ENCODE measurements at places on chromosomes 5 and 9.

DNA sequence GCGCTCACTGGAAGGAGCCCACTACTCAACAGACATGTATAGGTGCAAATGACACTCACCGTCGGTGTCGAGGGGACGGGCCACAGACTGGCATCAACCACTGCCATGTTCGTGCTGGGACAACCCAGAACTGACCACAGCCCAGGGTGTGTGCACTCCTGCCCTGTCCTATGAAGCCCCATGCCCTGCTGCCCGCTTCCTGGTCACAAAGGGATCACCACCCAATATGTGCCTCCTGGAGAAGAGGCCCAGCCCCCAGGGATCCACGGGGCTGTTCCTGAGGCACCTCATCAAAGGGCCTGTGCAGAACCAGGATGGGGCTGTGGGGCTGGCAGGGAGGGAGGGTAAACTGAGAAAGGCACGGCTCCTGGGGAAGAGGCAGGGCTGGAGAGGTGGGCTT is 43.1 kb downstream of the PRRT1B start:
- DNase-seq: no peak

DNA sequence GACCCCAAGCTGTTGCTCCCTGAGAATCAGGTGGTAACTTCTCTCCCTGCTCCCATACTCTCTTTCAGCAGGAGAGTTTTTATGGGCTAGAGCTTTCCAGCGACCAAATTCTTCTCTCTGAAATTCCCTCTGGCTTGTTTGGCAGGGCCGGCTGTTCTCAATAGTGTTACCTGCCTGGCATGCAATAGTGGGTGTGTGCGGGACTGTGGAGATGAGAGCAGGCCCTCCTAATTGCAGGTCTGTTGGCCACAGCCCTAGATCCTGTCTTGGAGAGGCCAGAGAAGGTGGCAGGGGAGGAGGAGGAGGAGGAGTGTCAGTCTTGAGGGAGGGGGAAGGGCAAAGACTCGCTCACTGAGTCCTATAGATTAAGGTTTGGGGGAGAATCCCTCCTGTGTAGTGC is 29.5 kb downstream of the AQP7 start:
- DNase-seq: no peak

DNA sequence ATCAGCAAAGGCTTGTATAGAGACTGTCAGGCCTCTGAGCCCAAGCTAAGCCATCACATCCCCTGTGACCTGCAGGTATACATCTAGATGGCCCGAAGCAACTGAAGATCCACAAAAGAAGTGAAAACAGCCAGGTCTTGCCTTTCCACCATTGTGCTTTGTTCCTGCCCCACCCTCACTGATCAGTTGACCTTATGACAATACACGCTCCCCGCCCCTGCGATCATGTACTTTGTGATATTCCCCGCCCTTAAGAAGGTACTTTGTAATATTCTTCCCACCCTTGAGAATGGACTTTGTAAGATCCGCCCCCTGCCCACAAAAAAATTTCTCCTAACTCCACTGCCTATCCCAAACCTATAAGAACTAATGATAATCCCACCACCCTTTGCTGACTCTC is 18.6 kb upstream of the NPM1 start:
- no peak for DNase-seq

DNA sequence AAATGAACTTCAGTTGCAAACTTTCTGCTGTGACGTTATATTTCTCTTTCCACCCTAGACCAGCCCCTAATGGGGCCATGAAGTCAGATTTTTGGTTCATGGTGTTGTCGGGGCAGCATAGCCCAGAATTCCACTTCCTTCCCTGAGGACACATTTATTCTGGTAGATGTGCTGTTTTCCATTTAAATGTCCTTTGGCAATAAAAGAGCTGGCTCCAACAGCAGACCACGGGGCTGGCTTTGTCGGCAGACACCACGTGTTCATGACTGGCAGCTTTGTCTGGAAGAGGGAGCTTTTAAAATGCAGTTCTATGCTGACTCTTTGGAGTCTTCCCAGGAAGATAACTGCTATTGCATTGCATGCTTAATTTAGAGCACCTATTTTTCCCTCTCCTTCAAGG is 17.6 kb upstream of the LCP2 start:
- DNase-seq: no peak

DNA sequence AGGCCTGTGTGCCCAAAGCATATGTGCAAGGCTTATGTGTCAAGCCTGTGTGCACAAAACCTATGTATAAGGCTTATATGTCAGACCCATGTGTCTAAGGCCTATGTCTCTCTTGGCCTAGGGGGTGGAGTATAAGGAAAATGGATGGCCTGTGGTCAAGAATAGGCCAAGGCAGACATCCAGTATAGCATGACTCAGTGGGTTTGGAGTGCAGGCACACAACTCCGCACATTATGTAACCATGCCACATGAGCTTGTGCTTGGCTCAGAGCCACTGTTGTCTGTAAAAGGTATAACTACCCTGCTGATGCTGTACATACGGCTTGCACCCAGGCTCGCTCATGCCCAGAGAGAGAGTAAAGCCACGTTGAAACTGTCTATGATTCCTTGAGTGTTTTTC is 626.4 kb upstream of the NUDT12 start:
- peak; percentile 9 for DNase-seq

- DNase-seq: peak; percentile 10
Measured at GRCh38 chr5:144567421-144567780, 396.7 kb downstream of the KCTD16 start.

- DNase-seq: no peak
Measured at GRCh38 chr5:126488443-126489065, 65.3 kb downstream of the GRAMD2B start.

DNA sequence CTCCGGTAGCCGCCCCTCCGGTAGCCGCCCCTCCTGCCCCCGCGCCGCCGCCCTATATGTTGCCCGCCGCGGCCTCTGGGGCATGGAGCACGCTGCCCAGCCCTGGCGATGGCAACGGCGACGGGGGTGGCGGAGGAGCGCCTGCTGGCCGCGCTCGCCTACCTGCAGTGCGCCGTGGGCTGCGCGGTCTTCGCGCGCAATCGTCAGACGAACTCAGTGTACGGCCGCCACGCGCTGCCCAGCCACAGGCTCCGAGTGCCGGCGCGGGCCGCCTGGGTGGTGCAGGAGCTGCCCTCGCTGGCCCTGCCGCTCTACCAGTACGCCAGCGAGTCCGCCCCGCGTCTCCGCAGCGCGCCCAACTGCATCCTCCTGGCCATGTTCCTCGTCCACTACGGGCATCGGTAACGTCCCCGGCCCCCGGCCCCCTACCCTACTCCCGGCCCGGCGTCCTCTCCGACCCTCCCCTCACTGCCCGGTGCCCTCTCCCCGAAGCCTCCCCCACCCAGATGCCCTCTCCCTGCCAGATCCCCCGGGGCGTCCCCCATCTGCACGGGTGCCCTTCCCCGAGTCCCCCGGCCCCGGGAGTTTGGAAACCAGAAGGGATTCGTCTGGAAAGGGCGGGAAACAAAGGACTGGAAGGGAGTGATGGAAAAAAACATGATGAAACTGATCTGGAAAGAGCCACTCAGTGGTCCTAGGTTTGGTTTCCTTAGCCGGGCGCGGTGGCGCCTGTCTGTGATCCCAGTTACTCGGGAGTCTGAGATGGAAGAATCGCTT is 417 bp downstream of the SRD5A1 start:
- no peak for DNase-seq

GRCh38 chr9:109418827-109419226 is 79.3 kb downstream of the PTPN3 start:
- DNase-seq: no peak

DNA sequence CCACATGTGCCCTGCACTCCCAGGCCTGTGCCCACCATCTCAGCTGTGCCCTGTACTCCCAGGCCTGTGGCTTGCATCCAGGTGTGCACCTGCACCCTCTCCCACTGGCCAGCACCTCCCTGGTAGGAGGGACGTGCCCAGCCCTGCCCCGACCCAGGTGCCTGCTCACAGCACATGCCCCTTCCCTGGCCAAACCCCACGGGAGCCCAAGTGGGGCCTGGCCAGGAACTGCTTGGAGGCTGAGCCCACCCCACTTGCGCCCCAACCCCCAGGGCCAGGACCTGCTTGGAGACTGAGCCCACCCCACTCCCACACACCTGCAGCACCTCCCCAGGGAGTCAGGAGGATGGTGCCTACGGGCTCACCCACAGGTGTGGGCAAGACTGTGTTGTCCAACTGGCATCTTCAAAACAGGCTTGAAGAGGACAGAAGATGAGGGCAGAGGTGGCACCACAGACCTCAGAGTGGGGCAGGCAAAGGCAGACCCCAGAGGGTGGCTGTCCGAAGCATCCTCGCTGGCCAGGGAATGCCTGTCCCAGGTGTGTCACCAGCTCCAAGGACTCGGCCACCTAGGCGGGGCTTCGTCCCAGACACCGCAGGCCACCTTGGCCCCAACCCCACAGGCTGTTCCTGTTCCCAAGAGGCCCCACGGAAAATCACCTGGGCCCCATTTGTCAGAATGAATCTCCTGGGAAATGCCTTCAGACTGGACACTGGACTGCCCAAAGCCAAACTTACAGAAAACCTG is 10.8 kb downstream of the ZDHHC11B start:
- no peak for DNase-seq

DNA sequence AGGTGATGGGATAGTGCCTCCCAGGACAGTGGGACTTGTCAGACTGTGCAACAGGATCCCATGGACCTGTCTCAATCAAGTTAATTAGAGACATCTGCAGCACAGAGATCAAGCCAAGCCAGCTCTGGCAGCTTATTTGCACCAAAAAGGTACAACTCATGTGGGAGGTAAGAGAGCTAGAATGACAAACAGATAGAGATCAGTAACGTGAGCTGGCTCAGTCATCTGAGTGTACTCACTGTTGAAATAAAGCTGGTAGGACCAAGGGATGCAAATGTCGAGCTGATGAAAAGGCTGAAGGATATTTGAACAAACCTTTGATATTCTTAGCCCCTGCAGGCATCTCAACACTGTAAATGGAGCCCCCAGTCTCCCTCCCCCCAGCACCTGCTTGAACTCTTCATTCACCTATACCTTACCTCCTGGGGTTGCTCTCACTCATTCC is 198.1 kb downstream of the EFNA5 start:
- no peak for DNase-seq

DNA sequence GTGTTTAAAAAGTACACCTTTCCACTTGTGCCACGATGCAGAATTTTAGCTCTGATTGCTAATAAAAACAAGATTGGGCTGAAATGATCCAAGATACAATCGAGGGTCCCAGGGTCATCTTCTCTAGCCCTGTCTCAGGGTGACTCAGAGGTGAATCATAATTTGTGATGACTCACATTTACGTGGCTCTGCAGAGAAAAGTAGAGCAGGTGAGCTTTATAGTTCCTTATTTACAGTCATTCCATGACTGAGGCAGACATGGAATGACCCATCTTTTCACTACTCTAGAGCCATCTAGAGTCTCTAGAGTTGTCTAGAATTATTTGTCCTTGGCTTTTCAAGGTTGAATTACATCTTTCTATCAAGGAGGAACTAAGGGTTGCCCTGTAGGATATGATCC is 155.2 kb downstream of the GAS1 start:
- DNase-seq: no peak

DNA sequence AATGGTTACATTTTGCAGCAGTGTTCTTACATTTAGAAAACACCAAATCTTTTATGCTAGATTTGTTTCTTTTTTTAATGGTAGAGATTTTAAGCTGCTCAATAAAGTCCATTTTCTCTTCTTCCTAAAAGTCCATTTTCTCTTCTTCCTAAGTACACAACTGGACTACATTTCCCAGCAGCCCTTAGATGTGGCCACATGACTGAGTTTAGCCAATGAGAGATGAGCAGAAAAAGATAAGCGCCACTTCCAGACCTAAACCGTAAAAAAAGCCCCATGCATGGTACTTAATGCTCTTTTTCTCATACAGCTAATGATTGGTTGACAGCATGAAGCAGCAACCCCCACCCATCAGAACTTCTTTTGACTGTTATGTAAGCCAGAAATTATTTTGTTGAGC is 206.7 kb downstream of the FAM114A2 start:
- DNase-seq: peak; percentile 28

GRCh38 chr5:68818057-68818695 is 275.6 kb upstream of the SLC30A5 start:
- DNase-seq: peak; percentile 50

GRCh38 chr5:89343666-89344065 is 460.7 kb upstream of the MEF2C start:
- DNase-seq: no peak

- peak; percentile 93 for DNase-seq
Measured at GRCh38 chr5:149420545-149421371, 41.7 kb upstream of the IL17B start.

DNA sequence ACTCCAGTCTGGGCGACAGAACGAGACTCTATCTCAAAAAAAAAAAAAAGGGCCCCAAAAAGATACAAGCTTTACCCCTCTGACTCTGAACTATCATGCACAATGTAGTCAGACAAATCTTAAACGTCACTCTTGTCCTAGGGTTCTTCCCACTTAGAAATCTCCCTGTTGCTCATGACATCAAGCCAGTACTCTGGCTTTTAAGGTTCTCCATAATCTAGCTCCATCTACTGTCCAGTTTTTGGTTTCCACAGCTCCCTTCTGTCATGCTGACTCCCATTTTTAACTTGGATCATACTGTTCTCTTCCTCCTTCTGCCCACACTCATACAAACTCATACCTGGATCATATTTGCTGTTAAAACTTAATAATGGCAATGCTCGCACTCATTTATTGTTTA is 156.7 kb upstream of the TLX3 start:
- DNase-seq: peak; percentile 31

DNA sequence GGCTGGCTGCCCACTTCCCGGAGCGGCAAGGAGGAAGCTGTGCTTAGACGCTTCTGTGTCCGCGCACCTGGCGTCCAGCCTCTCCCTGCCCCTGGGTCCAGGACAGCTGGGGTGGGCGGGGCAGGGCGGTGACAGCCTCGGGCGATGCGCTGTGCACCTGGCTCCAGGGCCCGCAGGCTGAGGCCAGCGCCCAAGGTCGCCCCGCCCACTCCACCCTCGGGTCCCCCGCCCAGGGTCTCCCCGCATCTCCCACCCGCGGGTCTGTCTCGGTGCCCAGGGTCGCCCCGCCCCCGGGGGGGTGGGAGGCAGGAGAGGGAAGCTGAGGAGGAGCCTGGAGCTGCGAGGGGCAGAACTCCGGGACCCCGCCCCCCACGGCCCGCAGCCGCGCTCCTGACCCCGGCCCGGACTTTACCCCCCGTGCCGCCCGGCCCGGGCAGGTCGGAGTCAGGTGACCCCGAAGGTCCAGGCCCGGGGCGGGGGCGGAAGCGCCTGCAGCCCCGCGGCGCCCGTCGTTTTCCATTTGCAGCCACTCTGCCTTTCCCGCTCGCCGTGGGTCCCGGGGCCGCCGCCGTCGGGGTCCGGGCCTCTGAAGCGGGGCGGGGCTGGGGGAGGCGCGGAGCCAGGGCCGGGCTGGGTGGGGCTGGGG is at the start of gene ENTPD8:
ENTPD8 (minus strand) TSS at position 69 of the 646 bp plus-strand sequence. CDS start 3,072 bp downstream, outside the sequence.
- no peak for DNase-seq

GRCh38 chr5:36640949-36641348 is 34.5 kb downstream of the SLC1A3 start:
- DNase-seq: no peak

GRCh38 chr5:177510567-177511053 is 984 bp upstream of the DOK3 start:
- DNase-seq: no peak

DNA sequence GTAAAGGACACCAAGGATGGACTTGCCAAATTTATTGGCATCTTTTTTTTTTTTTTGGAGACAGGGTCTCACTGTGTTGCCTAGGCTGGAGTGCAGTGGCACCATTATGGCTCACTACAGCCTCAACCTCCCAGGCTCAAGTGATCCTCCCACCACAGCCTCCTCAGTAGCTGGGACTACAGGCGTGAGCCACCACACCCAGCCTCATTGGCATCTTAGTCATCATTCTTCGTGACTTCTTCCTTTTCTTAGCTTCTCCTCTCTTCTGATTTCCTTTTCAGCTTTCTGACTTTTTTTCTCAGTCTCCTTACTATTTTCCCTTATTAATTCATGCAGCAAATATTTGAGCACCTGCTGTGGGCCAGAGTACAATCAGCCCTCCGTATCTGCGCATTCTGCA is 6.1 kb downstream of the MAML1 start:
- DNase-seq: no peak

- peak; percentile 92 for DNase-seq
Measured at GRCh38 chr5:10789021-10789420, 28.0 kb upstream of the DAP start.

Measured in AG10803 (cell line).